ENCODE measurements at places on chromosomes 13 and 19. TPM values are rescaled to one million over a fixed set of nuclear protein-coding genes. Genes with fewer than 3 reads are reported as not detected.
A peak's percentile ranks its signal among the peaks of the same experiment; 100 is the strongest.

GRCh38 chr19:39083983-39084731 lies at the start of gene ACP7:
Gene ACP7, plus strand, starts transcription at chr19:39084368. Its CDS starts 902 bp downstream, at chr19:39085270.
- no peak for DNase-seq

- no peak for DNase-seq
Measured at GRCh38 chr13:94389604-94390351, 89.7 kb downstream of the DCT start.

- no peak for DNase-seq
Measured at GRCh38 chr13:100112186-100112838, 23.4 kb downstream of the PCCA start.

DNA sequence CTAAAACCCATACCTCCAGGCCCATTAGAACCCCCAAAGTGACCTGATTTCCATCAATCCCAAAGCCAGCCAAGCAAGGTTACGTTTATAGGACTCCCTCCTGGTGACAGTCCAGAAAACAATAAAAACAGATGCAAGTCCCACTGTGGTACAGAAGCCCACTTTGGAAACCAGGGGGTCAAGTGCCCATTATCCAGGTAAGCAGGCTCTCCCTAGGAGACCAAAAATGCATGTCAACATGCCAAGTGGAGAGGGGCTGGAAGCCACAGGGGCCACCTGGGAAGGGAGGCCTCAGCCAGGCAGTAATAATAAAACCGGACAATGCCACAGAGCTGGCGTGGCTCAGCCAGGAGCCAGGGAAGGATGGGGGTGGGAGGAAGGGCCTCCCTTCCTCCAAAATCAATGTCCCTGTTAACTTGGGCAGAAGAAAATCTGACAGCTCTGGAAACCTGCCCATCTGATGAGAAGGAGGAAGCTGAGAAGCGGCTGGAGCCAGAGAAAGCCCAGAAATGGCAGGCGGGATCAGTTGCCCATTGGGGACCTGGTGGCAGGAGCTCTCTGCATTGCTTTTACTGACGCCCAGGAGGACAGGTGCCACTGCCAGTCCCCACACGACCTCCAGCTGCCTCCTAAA lies 160.4 kb downstream of the ZIC5 start:
- no peak for DNase-seq

DNA sequence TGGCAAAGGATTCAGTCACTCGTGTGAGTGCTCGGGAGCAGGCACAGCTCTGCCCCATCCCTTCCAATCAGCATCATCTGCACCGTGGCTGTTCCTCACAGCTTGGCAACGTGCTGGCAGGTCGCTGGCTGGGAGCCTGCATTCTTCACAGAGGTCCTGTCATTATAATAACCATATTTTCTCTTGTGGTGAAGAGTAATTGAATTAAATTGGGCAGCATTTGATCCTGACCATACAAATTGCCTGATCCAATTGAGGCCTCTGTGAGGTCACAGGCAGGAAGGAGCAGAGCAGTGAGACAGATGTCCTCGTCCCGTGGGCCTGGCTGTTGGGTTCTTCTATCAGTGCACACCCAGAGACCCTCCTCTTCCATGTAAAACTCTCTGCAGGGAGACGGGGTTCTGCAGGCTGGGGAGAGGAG lies 407.8 kb downstream of the COG6 start:
- peak; percentile 45 for DNase-seq

GRCh38 chr19:2345076-2345475 lies 15.0 kb upstream of the TMPRSS9 start:
- DNase-seq, result no peak

DNA sequence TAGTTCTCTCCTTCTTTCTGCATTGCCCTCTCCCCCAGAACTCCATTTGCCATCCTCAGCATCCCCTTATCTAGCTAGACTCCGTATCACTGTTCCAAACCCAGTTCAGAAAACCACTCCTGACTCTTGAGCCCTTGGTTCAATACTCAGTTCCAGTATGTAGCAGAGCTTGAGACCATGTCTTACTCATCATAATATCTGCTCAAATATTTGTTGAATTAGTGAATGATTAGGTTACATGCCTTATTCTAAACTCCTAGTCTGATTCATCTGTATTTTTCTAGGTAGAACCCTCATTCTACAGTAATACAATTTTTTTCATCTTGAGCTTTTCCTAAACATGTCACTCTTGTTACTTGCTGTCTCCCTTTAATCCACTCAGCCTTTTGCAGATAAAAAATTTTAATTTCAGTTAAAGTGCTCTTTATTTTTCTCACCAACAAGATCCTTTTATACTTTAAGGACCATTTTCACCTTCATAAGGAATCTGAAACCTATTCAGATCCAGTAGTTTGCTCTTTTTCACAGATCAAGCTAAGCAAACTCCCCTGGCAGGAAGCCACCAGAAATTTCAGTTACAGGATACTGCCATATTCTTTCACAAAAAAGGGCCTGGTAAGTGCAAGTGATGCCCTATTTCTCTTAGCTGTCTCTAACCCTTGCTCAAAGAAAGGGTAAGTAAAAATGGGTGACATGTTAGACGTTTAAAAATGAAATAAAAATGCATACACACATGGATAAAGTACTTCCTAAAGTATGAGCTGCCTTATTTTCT lies 23.1 kb upstream of the INTS6 start:
- no peak for DNase-seq

DNA sequence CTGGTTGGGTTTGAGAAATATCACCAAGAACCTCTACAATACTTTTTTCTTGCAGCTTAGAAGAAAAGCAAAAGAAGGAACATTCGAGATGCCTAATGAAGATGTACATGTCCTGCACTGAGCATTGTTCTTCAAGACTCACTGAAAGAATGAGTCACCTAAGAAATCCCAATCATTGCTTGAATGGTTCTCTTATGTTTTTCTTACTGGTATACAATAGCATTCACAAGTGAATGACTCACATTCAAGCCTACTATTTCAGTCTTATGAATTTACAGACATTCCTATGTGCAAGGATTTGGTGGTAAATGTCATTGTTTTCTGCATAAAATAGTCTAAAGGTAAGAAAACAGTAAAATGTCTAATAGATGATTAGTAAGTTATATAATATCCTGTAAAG lies 594.6 kb downstream of the PCDH9 start:
- no peak for DNase-seq

GRCh38 chr19:29003641-29004409 lies 209.1 kb downstream of the UQCRFS1 start:
- DNase-seq, result peak; percentile 3

Gene ZNF333
- total RNA-seq, result 18.1 TPM

Gene SHISA2
- total RNA-seq, result 116 TPM
